ENCODE measurements at places on chromosomes 3 and 15.

GRCh38 chr3:63192248-63192647 is 85.9 kb upstream of the SYNPR start:
- no peaks in the 10 kb centered on the region for H3K4me1 ChIP-seq
- H3K36me3 ChIP-seq = no peaks in the 10 kb centered on the region
- no peak overlapping the region for H3K27ac ChIP-seq
- H3K27me3 ChIP-seq = no peaks in the 10 kb centered on the region

DNA sequence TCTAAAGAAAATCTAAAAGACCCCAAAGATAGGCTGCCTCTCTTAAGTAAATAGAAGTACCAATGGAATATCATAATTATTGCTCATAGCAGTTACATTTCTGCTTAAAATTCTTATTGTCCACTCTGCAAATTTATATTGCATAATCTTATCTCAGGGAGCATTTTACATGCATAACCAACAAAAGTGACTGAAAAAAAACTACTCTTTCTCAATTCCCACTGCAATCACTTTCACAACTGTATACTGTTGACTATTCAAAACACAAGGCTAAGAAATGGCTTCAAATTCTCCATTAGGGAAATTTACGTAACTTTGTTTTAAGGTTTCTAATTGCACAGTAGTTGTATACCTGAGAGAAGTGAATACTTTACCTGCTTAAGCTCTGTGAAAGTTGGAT is 56.3 kb downstream of the HMG20A start:
- no peak overlapping the region for H3K4me3 ChIP-seq
- no peaks in the 10 kb centered on the region for H3K4me1 ChIP-seq
- peaks cover 42% of the 10 kb centered on the region for H3K36me3 ChIP-seq
- H3K27ac ChIP-seq = no peak overlapping the region
- H3K27me3 ChIP-seq = no peaks in the 10 kb centered on the region
- no peak for DNase-seq

DNA sequence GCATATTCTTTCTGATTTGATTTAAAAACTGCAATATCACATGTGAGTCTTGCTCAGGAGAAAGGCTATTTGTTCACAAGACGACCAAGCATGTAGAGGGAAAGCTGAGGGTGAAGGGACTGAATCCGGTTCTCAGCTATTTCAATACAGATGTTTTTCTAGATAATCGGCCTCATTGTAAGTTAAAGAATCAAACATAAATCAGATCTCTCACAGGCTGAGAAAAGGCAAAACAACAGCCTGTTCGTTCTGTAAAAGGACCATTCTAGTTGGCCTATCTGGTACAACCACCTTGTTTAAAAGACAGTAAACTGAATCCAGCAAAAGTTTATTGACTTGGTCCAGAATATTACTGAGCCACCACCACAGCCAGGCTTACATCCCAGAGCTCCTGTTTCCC is 1045.7 kb upstream of the CFAP20DC start:
- no peaks in the 10 kb centered on the region for H3K4me1 ChIP-seq
- H3K27ac ChIP-seq = no peak overlapping the region
- no peaks in the 10 kb centered on the region for H3K27me3 ChIP-seq
- DNase-seq = no peak
- H3K4me3 ChIP-seq = no peak overlapping the region
- H3K36me3 ChIP-seq = no peaks in the 10 kb centered on the region

DNA sequence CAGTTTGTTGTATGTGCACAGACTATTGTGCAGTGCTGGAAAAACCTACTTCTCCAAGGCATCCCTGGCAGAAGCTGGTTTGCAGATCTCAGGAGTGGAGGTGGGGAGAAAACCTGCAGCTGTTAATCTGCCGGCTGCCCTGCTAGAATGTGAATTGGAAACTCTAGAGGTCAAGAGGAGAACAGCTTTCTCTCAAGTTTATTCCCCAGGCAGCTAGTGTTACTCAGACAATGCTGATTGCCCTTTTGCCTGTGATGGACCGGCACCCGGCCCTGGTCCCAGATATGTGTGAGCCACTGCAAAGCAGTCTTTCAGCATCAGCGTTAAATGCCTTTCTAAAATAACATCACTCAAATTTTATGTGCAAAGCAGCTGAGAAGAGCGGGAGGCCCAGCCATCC is 129.7 kb upstream of the TPM1 start:
- H3K4me3 ChIP-seq = no peak overlapping the region
- H3K27me3 ChIP-seq = peaks cover 61% of the 10 kb centered on the region
- H3K27ac ChIP-seq = no peak overlapping the region
- H3K4me1 ChIP-seq = no peaks in the 10 kb centered on the region

DNA sequence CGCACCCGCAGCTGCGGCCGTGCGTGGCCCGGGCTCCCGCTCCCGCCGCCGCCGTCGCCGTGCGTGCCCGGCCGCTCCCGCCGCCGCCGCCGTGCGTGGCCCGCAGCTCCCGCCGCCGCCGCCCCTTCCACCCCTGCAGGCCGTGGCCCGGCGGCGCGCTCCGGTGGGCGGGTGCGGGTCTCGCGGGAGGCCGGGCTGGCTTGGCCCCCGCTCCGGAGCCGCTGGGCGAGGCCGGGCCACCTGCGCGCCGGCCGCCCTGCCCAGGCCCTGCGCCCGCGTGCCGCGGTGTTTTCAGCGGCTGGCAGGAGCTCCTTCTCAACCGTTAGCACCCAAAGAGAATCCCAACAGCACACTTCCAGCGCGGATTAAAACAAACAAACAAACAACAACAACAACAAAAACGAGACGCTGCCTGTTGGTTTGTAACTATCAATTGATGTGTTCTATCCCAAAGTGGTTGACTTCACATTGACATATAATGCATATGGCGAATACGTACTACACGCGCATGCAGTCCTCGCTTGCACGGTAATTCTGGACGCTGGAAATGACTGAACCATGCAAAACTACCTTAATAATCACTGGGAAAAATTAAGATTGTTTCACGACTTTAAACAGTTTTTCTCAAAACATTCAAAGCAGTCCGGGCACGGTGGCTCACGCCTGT is 113.7 kb upstream of the GOLGA8J start:
- no peaks in the 10 kb centered on the region for H3K4me1 ChIP-seq
- H3K27ac ChIP-seq = no peak overlapping the region
- no peaks in the 10 kb centered on the region for H3K36me3 ChIP-seq
- H3K4me3 ChIP-seq = no peak overlapping the region
- peaks cover 59% of the 10 kb centered on the region for H3K27me3 ChIP-seq

- H3K27ac ChIP-seq = no peak overlapping the region
- no peaks in the 10 kb centered on the region for H3K4me1 ChIP-seq
- no peak overlapping the region for H3K4me3 ChIP-seq
- no peaks in the 10 kb centered on the region for H3K36me3 ChIP-seq
- DNase-seq = no peak
These were observed 203.2 kb downstream of the CGGBP1 start for GRCh38 chr3:87855616-87856015.

- no peaks in the 10 kb centered on the region for H3K4me1 ChIP-seq
- H3K27me3 ChIP-seq = no peaks in the 10 kb centered on the region
- no peak overlapping the region for H3K27ac ChIP-seq
- H3K36me3 ChIP-seq = no peaks in the 10 kb centered on the region
- DNase-seq = no peak
- no peak overlapping the region for H3K4me3 ChIP-seq
These were observed 304.4 kb upstream of the TGFBR2 start for GRCh38 chr3:30302027-30302426.

GRCh38 chr3:56783644-56784447 is 17.9 kb downstream of the ARHGEF3 start:
- peak overlapping the region; percentile 73 for H3K4me3 ChIP-seq
- peak; percentile 79 for DNase-seq
- peaks cover 15% of the 10 kb centered on the region for H3K36me3 ChIP-seq

DNA sequence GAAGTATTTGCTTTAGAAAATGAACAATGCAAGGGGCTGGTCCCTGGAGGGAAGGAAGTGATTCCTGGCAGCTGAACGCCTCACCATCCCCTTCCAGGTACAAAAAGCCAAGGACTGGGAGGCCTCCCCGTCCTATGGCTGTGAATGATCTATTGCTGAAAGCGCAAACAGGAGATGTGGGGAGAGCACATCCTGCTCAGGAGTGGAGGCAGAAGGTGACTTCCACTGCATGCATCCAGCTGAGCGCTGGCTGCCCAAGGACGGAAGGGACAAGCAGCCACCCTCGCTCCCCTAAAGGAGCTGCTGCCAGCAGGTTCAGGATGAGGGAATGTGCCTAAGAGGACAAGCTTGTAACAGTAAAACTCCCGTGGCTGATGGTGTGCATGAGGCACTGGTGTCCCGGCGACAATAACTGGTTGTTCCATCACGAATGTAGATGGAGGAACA is 41.4 kb downstream of the ABTB1 start:
- H3K36me3 ChIP-seq = no peaks in the 10 kb centered on the region
- peaks cover 33% of the 10 kb centered on the region for H3K27me3 ChIP-seq

- H3K4me3 ChIP-seq = no peak overlapping the region
- DNase-seq = no peak
- no peak overlapping the region for H3K27ac ChIP-seq
- no peaks in the 10 kb centered on the region for H3K27me3 ChIP-seq
- peaks cover 1% of the 10 kb centered on the region for H3K36me3 ChIP-seq
These were observed 7.1 kb downstream of the SPTBN5 start for GRCh38 chr15:41886741-41887140.

- H3K27ac ChIP-seq = no peak overlapping the region
- H3K4me1 ChIP-seq = no peaks in the 10 kb centered on the region
- H3K27me3 ChIP-seq = no peaks in the 10 kb centered on the region
- no peak overlapping the region for H3K4me3 ChIP-seq
- H3K36me3 ChIP-seq = no peaks in the 10 kb centered on the region
These were observed 193.5 kb downstream of the C3orf38 start for GRCh38 chr3:88343264-88343663.

- no peaks in the 10 kb centered on the region for H3K27me3 ChIP-seq
- DNase-seq = no peak
- H3K4me3 ChIP-seq = no peak overlapping the region
- no peak overlapping the region for H3K27ac ChIP-seq
These were observed 462.7 kb downstream of the PLOD2 start for GRCh38 chr3:145698250-145698649.

- H3K27me3 ChIP-seq = peaks cover 5% of the 10 kb centered on the region
- H3K27ac ChIP-seq = no peak overlapping the region
- DNase-seq = no peak
- peaks cover 4% of the 10 kb centered on the region for H3K4me1 ChIP-seq
- no peak overlapping the region for H3K4me3 ChIP-seq
These were observed 232.3 kb downstream of the TLE3 start for GRCh38 chr15:69865369-69865768.
